ENCODE measurements at places on chromosomes 11 and 22.

DNA sequence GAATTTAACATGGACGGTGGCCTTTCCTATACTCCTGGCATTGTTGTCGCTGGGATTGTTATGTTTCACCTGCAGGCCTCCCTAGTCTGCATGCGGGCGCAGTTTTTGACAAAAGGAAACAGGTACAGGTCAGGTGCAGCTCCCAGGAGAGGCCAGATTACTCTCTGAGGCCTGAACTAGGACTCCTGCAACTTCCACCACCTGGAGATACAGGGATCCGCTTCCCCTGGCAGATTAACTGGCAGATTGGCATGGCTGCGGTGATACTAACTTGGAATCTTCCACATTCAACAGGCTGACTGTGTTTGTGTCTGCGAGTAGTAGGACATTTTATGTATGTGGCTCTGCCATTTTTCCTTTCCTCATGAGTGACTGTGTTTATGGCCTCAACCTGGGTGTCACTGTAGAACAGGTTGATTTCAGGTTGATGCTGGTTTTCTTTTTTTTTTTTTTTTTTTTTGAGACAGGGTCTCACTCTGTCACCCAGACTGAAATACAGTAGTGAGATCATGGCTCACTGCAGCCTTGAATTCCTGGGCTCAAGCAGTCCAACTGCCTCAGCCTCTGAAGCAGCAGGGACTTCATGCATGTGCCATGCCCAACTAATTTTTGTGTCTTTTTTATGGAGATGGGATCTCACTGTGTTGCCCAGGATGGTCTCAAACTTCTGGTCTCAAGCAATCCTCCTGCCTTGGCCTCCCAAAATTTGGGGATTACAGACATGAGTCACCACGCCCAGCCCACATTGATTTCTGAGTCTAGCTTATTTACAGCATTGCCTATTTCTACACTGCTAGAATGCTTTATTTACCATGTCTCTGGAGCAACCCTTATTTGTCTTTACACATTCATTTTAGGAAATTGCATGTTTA, 1.7 kb upstream of the USP28 start:
- DNase-seq, result no peak

GRCh38 chr22:19287076-19287707, 4.3 kb downstream of the CLTCL1 start:
- no peak for DNase-seq

DNA sequence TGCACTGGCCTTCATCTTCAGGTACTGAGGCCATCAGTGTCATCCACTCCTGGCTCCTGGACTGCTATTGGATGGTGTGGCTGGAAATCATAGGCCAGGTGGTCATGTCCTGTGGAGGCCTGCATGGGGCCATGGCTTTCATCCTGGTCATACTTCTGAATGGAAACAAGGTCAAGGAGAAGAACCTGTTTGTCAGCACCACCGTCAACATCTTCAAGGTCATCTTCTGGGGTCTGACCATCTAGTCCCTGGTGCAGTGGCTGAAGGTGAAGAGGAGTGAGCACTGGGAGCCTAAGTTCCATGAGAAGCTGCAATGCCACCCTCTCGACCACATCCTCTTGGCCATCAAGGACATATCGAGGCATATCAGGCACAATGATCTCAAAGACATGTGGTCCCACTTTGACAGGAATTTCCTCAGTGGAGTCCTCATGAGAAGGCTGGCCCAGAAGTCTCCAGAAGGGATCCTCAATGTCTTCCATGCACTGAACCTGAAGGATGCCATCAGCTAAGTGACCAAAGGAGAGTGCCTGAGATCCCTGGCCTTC, 120.0 kb upstream of the SERPIND1 start:
- no peak for DNase-seq

DNA sequence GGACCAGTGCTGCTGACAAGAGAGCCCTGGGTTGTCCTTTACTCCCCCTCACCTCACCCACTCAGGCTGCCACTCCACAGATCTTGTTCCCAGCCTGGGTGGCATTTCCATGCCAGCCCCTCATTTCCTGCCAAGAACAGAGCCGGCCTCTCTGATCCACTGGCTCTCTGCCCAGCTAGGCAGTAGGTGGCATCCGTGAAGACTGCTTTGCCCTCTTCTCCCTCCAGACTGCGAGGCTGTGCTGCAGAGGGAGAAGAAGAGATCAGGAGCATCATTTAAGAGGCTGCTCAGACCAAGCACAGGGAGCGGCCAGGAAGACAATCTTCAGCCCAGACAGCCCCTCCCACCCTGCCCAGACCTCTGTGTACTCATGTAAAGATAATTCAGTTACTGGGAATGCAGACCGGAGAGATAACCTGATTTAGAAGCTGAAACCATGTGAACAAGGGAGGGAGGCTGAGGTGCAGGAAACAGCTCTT, 126.9 kb upstream of the NCAM1 start:
- DNase-seq, result no peak

- no peak for DNase-seq
Measured at GRCh38 chr22:19374410-19374809, 57.1 kb downstream of the HIRA start.

GRCh38 chr22:48906216-48906835, 921.3 kb downstream of the BRD1 start:
- no peak for DNase-seq

- no peak for DNase-seq
Measured at GRCh38 chr11:36404831-36405230, 105.2 kb downstream of the TRAF6 start.

GRCh38 chr11:4495487-4495886, 13.0 kb downstream of the OR52K1 start:
- no peak for DNase-seq

- no peak for DNase-seq
Measured at GRCh38 chr11:7570938-7571521, 57.2 kb downstream of the PPFIBP2 start.

- DNase-seq, result peak; percentile 52
Measured at GRCh38 chr11:76380159-76380976, 564 bp downstream of the THAP12 start.

DNA sequence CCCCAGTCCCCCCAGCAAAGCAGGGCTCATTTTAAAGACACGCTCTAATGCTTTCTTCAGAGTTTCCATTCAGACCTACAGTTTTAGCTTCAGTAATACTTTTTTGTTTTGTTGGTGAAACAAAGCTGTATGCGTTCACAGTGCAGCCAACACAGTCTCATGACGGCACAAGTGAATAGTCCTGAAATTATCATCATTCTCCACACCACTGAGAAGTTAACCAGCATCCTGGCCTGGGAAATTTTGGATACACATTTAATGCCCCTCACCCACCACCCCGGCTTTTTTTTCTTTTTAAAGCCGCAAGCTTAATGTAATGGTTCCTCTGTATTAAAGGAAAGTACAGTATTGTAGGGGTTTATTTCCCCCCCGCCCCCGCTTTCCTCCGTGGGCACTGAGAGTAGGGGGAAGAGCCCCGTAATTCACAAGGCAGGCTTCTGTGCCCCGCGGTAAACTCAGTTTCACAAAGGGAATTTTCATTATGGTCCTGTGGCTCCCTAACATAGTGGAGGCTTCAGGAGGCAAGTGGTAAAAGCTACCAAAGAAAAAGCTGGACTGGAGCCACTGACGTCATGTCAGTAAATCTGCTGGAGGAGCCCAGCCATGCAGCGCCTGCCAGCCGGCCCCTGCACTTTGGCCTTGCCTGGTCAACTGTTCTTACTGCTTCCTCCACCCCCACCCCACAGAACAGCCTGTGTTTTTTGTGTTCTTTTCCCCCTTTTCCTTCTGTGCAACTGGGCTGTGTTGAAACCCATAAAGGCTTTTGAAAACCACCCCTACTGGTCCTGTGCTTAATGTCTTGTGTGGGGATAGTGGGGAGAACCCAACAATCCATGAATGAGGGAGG, 18.2 kb downstream of the TEAD1 start:
- DNase-seq, result no peak

DNA sequence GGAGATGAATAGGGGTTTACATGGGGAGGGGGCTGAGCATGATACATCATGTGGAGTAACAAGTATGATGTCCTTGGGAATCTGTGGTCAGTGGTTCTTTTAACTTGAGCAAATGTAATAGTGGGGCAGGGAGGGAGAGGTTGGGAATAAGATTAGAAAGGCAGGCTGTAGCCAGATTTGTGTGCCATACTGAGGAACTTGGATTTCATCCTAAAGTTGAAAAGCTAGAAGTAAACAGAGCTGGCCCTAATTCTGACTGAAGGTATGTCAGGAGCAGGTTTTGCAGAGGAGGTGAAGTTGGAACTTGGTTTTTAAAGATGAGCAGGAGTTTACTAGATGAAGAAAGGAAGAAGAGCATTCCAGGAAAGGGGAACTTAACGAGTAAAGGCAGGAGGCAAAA, 108.3 kb upstream of the RRM1 start:
- DNase-seq, result no peak

GRCh38 chr22:31682751-31683150, 20.7 kb upstream of the PISD start:
- no peak for DNase-seq

GRCh38 chr11:72589802-72590761, 84.1 kb downstream of the PDE2A start:
- peak; percentile 42 for DNase-seq

- DNase-seq, result no peak
Measured at GRCh38 chr11:69880826-69881445, 61.7 kb upstream of the FGF3 start.

- DNase-seq, result peak; percentile 51
Measured at GRCh38 chr11:7577291-7578190, 63.7 kb downstream of the PPFIBP2 start.

- DNase-seq, result no peak
Measured at GRCh38 chr11:44304091-44305025, 5.6 kb downstream of the ALX4 start.

- no peak for DNase-seq
Measured at GRCh38 chr11:35305670-35306382, 113.5 kb downstream of the SLC1A2 start.

- peak; percentile 14 for DNase-seq
Measured at GRCh38 chr11:23112987-23113886, 253.0 kb upstream of the CCDC179 start.
